Naive B cell (primary cell): ENCODE measurements at places on chromosomes 5 and 9.

GRCh38 chr9:87116492-87116891, 169.2 kb upstream of the GAS1 start:
- no peak for DNase-seq

DNA sequence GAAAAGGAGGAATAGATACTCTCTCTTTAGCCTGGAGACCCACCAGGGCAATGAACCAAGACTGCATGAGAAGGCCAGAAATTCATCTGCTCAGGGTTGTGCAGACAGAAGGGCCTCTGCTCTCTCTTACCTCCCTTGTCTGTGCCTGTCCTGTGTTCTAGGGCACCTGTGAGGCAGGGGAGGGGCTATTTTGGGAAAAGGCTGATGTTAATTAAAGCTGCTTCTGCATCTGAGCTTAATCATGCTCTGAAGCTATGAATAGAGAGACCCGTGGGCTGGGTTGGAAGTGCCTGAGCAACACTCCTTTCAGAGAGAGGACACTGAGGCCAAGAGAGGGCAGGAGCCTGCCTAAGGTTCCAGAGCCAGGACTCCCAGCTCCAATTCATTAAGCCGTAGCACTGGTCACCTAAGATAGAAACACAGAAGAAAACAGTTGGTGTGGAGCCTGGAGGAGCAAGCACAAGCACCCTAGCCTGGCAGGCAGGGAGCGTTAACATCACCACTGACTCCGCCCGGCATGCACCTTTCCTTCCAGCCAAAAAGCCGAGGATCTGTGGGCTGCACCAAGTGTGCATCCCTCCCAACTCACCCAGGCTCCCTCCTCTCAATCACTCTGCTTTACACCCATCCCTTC, 31.4 kb upstream of the STING1 start:
- no peak for DNase-seq

- peak; percentile 58 for DNase-seq
Observed at GRCh38 chr9:114805670-114806525, at the start of gene TNFSF15. TNFSF15 (minus strand) TSS chr9:114806039; CDS start chr9:114806012, 27 bp downstream.

- DNase-seq: no peak
Observed at GRCh38 chr9:37141015-37141414, 20.6 kb downstream of the ZCCHC7 start.

- no peak for DNase-seq
Observed at GRCh38 chr5:1967736-1968135, 85.0 kb upstream of the IRX4 start.

DNA sequence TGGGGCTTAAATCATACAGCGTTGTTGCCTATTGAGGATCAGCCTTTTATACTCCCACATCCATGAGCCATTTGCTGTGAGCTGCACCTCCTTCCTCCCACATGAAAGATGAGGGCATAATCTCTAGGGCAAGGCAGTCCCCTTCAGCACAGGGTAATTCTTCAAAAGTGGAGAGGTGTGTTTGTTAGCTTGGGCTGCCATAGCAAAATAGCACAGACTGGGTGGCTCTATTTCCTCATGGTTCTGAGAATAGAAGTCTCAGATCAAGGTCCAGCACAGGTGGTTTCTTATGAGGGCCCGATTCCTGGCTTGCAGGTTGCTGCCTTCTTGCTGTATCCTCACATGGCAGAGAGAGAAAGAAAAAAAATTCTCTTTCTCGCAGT, 121.8 kb upstream of the SLC12A2 start:
- DNase-seq: no peak

DNA sequence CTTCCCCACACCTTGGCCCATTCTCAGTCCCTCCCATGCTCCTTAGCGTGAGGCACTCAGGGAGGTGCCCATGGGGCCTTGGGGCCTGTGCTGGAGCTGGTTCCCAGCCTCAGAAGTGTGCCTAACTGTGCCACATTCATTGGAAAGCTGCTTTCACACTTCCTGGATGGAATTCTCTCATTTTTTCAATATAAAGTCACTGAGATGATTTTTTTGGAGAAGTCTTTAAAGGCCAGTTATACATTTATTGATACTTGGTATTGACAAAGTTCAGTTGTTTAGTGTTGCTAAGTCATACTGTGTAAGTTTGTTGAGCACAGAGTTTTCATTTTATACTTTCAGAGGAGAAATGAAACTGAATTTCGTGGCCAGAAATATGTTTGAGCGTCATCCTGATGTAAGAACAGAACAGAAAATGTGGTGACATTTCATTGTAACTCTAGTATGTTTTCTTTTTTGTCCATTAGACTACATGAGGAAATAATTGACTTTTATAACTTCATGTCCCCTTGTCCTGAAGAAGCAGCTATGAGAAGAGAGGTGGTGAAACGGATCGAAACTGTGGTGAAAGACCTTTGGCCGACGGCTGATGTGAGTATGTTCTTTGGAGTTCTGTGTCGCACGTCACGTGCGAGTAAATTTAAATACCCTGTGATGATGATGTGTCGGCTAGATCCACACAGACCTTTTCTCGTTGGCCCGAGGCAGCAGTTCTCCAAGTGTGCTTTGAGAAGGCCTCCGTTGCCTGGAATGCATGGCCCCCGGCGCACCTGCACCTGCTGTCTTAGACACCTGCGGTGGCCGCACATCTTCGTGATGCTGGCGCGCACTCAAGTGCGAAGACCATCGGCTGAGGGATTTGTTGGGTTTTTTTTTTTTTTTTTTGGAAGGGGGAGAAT, 24.1 kb downstream of the TENT4A start:
- no peak for DNase-seq

GRCh38 chr5:88825584-88826315, 57.2 kb downstream of the MEF2C start:
- no peak for DNase-seq

DNA sequence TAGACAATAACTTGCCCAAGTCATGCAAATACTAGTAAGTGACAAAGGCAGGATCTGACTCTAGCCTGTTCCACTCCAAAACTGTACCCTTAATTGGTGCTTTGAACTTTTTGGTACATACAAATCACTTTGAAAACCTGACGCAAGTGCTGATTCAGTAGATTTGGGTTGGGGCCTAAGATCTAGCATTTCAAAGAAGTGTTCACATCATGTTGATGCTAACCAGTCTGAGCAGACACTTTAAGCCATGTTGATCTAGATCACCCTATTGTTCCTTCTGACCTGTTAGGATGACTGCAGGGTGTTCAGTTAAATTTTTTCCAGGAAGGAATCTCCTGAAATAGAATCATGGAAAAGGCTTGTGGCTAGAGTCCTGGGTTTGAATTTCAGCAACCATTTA, 57.7 kb upstream of the CPEB4 start:
- DNase-seq: no peak

- DNase-seq: no peak
Observed at GRCh38 chr9:121325387-121325786, 44.7 kb downstream of the STOM start.

DNA sequence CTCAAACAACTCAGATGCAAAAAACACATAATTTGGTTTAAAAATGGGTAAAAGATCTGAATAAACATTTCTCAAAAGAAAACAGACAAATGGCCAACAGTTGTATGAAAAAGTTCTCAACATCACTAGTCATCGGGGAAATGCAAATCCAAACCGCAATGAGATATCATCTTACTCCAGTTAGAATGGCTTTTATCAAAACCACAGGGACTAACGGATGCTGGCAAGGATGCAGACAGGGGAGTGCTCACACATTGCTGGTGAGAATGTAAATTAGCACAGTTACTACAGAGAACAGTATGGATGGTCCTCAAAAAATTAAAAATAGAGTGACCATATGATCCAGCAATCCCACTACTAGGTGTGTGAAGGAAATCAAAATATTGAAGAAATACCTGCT, 589.1 kb upstream of the ADAMTS16 start:
- DNase-seq: no peak

- DNase-seq: no peak
Observed at GRCh38 chr5:78492650-78493049, 132.2 kb downstream of the SCAMP1 start.

DNA sequence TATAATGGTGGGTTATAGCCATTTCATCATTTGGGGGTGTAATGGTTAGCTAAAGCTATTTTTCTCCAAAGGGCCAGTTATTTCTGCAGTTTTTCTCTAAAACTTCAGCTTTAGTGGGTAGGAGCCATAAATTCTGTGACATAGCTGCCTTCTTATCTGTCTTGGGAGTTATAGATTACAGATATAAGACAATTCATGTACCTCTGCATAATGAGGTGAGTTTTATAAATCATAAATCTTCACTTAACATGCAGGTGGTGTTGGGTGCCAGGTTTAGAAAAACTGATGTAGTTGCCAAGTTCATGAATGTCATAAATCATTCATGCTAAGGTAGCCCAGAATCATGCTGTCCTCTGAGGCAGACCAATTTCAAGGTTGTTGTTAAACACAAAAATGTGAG, 10.0 kb upstream of the HSPA9 start:
- DNase-seq: no peak

DNA sequence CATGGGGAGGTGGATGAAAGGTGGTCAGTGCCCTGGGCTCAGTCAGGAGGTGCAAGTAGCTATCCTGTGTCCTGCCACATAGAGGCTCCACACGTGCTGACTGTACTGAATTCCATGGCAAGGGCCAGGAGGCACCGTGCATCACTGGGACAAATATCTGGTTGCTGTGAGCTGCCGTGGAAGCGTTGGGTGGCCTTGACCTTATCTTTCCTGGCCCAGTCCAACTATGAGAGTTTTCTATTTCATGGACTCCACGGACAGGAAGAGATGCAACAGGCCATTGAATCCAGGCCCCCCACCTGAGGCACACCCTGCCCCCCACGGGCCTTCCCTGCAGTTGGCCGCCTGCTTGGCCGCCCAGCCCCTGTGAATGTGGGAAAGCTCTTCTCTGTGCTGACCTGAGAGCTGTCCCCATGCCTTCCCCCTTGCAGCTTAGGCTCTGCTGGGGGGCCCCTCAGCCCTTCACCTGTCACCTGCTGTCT, 1.7 kb downstream of the GRHPR start:
- no peak for DNase-seq

DNA sequence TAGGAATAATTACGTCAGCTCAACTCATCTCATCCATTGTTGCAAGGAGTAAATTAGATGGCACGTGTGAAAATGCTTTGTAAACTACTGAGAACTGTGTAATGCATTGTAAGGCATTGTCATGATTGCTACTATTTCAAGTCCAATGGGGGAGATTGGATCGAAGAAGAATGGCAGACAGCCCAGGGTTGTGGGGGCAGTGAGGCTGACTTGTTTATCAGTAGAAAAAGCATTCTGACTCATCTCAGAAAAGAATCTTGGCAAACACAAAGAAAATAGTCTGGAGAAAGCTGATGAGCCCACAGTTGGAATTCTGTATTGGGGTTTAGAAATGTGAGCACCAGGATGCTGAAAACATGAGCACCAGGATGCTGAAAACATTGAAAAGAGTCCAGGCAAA, 28.0 kb upstream of the DAP start:
- DNase-seq: no peak

GRCh38 chr5:132464156-132464939, 26.2 kb downstream of the IRF1 start:
- DNase-seq: no peak

DNA sequence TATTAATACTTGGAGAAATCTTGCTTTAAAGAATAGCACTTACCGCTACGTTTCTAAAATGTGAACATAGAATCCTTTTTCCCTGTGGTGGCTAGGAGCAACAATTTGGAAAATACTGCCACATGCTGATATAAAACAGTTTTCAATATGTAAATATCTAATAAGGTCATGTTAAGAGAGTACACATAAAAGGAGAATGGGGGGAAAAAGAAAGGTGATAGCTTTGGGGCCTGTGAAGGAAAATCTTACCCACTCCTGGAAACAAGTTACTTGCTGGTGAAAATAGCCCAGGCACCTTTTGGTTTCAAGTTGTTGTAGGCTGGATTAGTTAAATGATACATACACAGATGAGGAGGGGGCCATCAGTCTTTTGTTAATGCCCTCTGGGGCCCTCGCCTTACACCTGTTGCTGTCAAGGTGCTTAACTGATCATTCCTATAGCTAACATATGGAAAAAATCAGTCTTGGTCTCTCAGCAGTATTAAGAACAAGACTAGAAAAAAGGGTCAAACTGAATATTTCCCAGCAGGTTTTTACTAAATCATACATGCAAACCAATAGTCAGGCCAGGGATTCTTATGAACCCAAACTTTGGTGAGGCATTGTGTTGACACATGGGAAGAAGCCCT, 24.1 kb downstream of the FYB1 start:
- no peak for DNase-seq

DNA sequence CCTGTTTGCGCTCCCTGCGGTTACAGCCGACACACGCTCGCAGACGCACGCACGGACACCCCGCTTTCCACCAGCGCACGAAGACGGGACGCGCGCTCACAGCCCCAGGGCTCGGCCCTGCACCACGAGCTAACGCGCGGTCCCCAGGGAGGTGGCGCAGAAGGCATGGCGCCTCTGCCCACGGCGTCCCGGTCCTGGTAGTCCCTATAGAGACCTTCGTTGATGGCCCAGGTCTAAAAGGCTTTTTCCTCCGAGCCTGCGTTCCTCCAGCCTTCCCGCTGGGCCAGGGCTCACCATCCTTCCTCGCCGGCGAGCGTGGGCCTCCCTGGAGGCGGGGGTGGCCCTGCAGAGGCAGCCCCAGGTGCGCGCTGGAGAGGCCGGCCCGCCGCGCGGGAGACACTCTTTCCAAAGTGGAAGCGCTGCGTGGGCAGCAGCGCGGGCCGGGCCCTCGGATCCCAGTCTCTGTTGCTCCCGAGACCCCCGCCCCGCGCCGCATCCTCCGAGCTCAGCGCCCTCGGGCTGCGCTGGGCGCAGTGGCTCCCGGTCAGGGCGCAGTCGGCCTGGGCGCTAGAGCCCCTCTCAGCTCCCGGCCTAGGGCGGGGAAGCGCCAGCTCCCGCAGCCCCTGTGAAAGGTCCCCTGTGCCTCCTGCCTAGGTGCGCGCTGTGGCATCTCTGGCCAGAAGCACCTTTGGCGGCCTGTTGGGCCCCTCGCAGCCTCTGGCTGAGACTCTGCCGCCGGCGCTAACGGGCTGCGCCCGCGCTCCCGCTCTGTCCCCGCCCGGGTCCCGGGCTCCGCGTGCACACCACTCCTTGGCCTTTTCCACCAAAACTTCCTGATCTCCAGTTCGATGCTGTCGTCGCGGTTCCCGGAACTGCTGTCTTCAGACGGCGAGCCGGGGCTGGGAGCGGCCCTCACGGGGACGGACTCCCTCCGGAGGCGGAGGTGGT, 31.9 kb upstream of the FANCC start:
- no peak for DNase-seq

DNA sequence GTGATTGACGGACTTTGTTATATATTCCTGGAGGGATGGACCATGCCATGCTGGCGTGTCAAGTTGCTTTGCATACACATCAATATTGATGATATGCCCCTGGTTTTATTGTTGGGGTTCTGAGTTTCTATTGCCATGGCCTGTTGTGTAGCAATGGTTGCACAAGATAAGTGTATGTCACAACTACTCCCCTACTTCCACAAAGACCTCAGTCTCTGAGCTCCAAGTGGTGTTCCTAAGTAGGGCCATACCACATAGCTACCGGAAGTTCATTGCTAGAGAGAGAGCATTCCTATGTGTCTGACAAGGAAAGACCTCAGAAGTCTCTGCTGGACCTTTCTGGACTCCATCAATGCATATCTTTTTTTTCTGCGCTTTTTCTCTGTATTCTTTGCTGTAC, 19.8 kb downstream of the TXNDC8 start:
- no peak for DNase-seq
